ENCODE measurements at places on chromosomes 11 and 22.

DNA sequence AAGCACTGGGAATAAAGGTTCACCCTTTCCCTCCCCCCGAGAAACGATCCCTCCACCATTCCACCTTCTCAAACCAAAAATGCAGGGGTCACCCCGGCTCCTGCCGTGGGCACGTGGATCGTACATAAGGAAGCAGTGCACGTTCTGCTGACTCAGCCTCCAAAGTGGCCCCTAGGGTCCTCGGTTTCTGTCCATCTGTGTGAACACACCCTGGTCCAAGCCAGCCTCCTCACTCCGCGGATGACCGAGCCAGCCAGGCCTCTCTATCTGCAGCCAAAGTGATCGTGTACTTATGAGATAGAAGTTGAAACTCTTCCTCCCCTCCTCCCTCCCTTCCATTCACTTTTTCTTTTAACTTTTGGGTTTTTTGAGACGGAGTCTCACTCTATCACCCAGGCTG is 16.2 kb downstream of the C11orf24 start:
- DNase-seq: no peak

DNA sequence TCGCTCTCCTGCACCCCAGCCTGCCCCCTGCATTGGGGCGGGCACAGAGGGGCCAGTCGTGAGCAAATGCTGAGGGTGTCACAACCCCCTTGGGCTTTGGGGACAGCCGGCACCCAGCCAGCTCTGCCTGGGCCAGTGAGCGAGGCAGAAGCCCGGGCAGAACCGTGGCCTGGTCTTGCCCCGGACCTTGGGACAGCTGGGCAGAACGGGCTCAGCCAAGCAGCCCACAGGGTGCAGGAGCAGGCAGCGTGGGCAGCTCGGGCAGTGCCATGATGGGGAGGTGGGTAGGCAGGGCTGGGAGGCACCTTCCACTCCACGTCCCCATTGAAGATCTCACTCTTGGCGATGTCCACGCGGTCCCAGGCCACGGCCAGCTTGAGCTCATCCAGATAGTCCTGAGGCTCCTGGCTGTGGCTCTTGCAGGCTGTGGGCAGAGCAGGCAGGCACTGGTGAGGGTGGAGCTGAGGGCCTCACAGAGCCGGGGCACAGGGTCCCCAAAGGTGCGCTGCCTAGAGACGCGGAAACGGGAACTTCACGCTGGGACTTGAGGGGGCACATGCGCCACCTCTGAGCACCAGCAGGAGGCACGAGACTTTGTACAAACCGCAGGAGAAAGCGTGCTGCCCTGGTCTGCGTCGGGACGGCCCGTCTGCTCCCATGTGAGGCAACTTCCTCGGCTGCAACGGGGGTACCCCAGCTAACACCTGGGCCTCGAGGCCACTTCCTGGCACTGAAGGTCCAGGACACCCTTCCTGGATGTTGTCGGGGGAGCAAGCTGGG is 15.2 kb downstream of the TSSC4 start:
- DNase-seq: no peak

- DNase-seq: no peak
These were observed 14.0 kb upstream of the EHD1 start for GRCh38 chr11:64892411-64892831.

GRCh38 chr11:46342239-46342638 is 5.0 kb upstream of the DGKZ start:
- DNase-seq: no peak

DNA sequence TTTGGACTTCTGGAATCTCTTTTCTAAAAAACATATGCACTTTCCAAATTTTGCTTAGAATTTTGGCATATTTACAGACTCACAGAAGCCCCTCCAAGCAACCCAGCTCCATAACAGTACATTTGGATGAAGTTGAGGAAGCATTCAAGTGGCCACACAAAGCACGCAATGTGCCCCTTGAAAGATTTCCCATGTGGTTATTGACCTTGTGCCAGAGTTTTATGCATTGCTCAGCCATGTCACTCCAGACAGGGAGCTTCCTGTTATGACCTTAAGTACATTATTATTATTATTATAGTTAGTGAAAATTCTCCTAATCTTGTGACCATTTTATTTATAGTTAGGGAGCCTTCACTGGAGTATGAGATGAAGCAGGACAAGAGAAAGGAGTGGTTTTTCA is 35.0 kb upstream of the BDNF start:
- no peak for DNase-seq

DNA sequence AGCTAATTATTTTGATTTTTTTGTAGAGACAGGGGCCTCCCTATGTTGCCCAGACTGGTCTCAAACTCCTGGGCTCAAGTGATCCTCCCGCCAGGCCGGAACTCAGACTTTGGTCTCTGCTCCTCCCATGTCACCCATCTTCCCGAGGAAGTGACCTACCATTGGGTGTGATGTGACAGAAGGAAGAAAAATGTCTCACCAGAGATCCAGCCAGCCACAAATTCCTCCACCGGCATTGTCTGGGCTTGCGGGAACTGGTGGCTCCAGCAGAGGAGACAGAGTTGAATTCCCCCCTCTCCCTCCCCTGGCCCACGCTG is 772 bp downstream of the SLC25A45 start:
- DNase-seq: peak; percentile 50

DNA sequence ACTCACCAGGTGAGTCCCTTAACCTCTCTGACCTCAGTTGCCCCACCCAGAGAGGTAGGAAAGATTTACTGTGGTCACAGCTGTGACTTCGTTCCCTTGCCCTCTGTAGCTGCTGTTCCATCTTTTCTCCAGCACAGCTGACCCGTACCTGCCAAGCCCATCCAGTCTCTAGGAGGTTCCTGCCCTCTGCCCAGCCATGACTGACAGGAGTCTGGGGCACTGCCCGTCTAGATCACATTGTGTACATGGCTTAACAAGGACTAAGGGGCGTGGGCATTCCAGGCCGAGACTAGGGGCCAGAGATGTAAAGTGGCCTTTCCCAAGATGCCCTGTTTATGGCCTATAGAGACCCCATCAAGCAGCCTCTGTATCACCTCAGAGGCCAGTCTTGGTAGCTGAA is 132.0 kb downstream of the PARVA start:
- DNase-seq: no peak

- DNase-seq: no peak
These were observed 162.3 kb downstream of the TRIM29 start for GRCh38 chr11:119975561-119976152.

GRCh38 chr11:18366286-18366685 is 28.1 kb upstream of the LDHA start:
- DNase-seq: no peak

DNA sequence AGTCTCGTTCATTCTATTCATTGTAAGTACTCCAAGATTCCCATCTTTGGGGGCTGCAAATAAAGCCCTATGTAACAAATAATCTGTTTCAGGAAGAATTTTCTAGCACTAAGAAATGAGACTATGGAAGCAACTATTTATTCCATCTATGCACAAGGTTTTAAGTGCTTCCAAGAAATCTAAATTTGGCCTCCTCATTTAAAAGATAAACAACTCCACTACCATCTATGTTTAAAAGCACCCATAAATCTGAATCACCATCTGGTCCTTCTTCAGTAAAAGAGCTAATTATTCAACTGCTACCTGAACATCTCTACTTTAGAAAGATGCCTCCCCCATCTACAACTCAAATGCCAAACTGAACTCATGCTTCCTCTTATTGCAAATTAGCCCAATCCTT is 547.3 kb upstream of the LRRC4C start:
- DNase-seq: no peak

GRCh38 chr11:74559110-74559933 is 33.1 kb upstream of the POLD3 start:
- no peak for DNase-seq

DNA sequence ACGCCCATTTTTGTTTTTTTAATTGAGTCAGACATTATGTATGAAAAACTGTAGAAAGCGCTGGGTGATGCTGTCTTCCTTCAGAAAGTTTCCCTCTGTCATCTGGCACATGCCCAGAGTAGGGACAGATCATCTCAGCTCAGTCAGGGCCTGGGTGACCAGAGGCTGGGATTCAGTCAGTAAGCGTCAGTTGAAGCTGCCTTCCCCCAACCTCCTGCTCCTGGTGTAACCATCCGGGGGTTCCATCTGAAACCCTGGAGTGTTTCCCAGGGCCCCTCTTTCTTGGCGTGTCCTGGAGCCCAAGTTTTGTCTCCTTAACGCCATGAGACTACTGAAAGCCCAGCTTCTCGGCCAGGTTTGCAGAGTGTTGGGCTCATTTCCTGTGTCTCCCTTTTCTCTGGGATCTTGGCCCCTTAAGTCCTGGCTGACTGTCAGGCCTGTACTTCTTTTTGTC is 10.7 kb downstream of the PPFIA1 start:
- peak; percentile 83 for DNase-seq

GRCh38 chr22:29393019-29393608 is 4.7 kb upstream of the AP1B1 start:
- DNase-seq: no peak

- DNase-seq: peak; percentile 47
These were observed 38.7 kb upstream of the TSKU start for GRCh38 chr11:76744186-76745043.

- DNase-seq: no peak
These were observed 88.7 kb downstream of the SLC17A6 start for GRCh38 chr11:22426915-22427314.

- DNase-seq: no peak
These were observed 84.8 kb downstream of the ADAMTS15 start for GRCh38 chr11:130533113-130533798.

GRCh38 chr11:133600786-133601185 is 68.5 kb upstream of the OPCML start:
- DNase-seq: no peak

DNA sequence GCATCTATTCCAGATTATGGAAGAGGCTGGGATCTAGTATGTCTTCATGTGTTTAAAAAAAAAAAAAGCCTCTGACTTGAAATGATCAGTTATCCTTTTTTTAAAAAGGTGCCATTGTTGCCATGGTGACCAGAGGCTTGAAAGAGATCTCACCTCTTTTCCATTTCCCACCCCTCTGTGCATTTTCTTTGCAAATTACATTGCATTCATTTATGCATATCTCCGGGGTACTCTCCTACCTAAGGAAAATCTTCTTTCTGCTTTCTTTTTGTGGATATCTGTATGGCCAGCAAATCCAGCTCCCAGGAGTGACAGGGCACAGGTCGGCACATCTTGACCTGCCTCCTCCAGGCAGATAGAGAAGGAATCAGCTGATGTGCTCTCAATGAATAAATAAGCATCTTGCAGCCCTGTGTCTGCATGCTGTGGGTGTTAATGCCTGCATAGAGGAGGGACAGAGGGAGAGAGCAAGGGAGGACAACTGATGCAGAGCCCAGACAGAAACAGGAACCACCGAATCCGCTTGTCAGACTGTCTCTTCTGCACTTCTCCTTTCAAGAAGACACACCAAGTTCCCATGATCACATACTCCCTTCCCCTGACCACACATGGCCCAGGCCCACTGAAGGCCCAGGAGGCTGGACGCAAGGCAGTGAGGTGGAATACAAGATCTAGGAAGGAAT is 50.9 kb downstream of the CWC15 start:
- no peak for DNase-seq

DNA sequence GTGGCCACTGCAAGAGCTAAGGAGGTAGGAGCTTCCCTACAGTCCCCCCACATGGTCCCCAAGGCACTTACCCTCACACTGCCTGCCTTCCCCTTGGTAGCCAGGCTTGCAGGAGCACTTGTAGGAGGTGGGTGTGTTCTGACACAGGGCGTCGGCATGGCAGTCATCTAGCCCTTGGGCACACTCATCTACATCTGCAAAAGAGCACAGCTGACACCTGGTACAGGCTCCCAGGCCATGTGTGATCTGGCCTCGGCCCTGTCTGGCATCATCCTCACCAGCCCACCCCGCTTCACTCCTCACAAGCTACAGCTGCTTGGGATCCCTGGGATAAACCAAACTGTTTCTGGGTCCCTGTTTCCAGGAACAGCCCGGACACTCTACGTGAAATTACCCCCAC is 1.8 kb downstream of the SCUBE2 start:
- DNase-seq: no peak

DNA sequence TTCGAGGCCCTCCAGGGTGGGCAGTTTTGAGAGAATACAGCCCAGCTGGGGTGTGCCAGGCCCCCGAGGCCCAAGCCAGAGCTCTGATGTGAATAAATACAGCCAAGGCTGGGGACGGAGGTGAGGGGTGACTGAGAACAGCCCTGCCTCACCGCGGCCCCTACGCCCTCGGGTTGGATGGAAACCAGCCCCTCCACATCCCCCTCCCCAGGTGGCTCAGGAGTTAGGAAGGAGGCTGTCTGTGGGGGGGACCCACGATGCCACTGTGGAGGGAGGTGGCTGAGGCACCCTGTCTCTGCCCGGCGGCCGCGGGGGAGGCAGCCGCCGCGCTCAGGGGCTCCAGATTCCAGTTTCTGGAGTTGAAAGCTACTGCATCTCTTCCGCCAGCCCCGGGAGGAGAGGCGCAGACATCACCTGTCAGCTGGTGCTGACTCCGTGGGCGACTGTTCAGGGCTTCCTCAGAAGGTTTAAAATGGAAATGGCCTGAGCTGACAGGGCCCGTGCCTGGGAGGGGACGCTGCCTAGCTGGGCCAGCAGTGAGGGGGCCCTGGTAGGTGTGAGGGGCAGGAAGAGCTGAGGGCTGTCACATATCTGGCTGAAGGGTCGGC is 1.4 kb downstream of the FLRT1 start:
- DNase-seq: no peak

DNA sequence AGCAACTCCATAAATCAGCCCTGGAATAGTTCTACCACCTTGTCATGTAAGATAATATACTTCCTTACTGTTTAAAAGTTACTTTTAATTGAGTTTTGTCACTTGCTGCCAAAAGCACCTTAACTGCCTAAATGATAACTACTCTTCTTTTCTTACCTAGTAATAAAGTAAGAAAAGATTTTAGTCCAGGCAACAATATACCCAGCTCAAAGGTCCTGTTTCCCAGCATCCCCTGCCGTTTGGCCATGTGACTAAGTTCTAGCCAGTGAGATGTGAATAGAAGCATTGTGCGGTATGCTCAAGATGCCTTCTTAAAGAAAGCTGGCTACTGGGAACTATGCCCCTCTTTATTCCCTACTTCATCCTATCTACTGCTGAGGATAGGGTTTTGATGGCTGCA is 39.4 kb upstream of the CCDC34 start:
- no peak for DNase-seq

- peak; percentile 91 for DNase-seq
These were observed 34.4 kb upstream of the TRIM29 start for GRCh38 chr11:120172054-120172911.

DNA sequence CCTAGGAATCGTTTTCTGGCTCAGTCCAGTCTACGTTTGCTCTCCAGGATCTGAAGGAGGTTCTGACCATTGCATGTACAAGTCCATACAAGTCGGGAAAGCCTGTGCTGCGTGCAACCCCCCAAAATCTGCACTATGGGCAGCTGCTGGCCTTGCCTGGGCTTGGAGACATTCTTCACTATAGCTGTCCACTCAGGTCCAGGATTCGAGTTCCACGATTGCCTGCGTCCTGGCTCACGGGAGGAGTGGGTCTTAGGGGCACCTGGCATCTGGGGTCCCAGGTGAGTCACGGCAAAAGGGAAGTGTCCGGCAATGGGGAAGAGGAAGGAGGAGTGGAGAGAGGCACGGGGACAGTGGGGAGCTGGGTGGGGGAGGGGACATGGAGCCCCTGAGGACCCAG is 563.0 kb downstream of the BRD1 start:
- no peak for DNase-seq

GRCh38 chr11:45451766-45452440 is 165.8 kb upstream of the SYT13 start:
- no peak for DNase-seq
